ENCODE measurements at places on chromosomes 6 and 20.

DNA sequence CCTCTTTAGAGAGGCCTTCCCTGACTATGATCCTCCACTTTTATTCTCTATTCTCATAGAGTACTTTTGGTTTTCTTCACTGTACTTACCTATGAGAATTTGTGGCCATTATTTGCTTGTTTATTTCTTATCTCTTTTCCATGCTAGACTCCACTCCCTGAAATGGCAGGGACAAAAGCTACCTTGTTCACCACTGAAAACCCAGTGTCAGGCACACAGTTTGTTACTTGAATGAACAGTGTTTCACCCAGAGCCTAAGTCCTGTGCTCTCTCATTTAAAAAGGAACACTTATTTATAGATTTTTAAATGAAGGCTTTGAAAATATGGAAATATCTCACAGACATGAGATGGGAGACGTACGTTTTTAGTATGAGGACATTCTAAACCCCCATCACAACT is 47.7 kb upstream of the ENPP5 start:
- no peak for DNase-seq

- no peak for DNase-seq
These were observed 33.2 kb upstream of the VEGFA start for GRCh38 chr6:43736844-43737243.

DNA sequence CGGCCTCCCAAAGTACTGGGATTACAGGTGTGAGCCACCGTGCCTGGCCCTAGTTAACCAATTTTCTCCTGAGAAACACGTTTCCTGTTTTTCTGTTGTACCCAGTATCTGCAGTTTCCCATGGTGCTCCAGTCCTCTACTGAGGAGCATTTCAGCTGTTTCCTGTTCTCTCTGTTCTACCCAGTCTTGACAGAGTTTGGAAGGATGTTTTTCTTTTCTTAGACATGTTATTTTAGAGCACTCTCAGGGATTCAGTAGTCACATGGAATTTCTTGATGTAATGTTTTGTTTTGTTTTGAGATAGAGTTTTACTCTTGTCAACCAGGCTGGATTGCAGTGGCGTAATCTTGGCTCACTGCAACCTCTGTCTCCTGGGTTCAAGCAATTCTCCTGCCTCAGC is 129.8 kb upstream of the TIAM2 start:
- no peak for DNase-seq

GRCh38 chr20:21219686-21220085 is 83.4 kb upstream of the XRN2 start:
- peak; percentile 33 for DNase-seq

DNA sequence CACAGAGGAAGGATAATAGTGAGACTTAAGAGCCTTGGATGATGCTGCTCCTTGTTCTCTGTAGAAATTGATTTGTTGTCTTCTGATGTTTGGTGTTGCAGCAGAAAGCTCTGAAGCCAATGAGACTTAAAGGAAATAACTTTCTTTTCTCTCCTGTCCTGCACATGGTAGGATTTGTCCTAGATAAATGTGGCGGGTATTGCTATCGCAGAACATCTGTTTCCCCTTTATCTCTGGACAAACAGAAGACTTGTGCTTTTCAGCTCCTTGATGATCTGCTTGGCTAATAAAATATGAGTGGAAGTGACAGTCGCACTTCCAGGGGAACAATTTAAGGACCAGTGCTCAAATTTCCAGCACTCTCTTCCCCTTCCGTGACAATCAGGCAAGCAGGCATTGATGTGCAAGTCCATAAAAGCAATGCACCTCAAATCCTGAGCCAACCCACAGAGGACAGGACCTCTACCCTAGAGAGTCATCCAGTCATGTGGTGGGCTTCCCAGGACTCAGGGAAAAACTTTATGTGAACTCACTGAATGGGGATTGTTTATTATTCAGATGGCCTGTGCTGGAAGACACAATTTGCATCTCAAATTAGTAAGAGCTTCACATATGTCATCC is 9.9 kb upstream of the NCR2 start:
- DNase-seq = peak; percentile 91

GRCh38 chr6:51992876-51993275 is 94.5 kb downstream of the PKHD1 start:
- DNase-seq = no peak

DNA sequence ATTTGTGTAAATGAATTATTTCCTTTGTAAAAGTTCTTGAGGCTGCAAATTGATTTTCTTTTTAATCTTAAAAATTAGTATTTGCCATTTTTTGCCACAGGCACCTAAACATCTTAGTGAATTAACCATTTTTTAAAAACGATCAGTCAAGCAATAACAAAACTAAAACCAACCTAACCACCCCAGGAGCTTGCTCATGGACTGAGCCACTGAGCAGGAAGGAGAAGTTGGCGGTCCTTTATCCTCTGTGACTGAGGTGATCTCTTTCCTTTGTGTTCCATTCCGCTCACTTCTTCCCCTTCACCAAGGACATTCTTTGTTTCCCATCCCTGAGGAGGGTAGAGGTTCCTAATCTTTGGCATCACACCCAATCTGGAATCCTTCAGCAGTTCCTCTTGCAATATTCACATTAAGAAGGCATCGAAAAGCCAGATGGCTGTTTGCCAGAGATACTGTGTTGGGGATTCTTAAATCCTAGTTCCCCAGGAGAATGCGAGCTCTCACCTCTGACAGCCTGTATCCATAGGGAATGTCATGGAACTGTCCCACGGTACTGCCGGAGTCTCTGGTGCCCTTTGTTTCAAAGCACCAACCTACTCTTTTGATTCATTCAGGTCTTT is 30.5 kb downstream of the RPRD1B start:
- no peak for DNase-seq

DNA sequence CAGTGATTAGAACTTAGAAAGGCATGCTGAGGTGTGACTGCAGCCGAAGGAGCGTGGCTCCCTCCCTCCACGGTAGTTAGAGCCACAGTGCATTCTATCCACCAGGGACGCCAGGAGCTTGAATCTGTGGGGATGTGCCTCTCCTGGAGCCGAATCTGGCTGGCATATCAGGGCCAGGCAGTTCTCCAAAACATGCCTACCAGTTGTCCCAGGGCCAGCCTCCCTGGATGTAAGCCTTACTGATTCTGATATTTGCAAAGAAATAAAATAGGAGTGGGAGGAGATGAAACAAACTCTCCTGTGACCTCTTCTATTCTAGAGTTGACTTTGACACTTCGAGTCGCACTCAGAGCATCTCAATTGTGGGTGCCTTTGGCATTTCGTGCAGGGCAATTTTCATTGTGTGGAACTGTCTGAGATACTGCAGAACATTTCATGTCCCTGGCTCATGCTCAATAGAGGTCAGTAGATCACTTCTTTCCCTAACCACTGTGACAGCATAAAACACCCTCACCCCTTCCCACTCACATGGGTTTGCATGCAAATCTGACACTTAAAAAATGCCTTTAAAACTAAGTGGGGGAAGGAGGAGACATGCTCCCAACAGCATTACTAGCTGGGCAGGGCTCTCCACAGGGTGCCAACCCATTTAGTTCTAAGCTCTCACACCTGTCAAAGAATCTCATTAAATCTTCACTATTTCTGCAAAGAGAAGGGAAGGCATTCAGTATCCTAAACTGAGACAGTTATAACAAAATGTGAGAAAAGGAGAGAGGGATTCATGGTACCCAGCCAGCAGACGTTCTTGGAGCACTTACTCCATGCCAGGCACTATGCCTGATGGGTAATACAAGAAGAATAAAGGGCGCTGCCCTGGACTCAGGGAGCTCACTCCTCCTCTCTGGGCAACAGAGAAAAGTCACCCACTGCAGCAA is 378.9 kb downstream of the PREX1 start:
- no peak for DNase-seq

- DNase-seq = no peak
These were observed 20.3 kb downstream of the KCNG1 start for GRCh38 chr20:51002633-51003032.

- no peak for DNase-seq
These were observed 389.5 kb upstream of the MAP3K7 start for GRCh38 chr6:90976341-90976740.

GRCh38 chr6:142624978-142625715 is 319.8 kb downstream of the HIVEP2 start:
- DNase-seq = no peak

DNA sequence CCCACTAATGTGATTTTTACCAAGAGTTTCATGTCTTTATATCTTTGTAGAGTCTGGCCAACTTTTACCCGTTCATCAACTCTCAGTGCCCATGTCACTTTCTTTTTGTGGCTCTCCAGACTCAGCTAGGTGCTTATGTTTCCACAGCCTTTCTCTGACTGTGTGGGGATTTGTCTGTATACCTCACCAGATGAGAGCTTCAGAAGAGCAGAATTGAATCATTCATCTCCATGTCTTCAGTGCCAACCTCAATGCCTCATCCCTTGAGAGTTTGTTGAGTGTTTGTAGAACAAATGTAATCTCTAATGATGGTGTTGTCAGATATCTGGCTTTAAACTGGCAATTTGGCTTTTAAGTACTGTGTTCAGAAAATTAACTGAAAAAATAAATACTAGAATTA is 16.8 kb upstream of the CCN2 start:
- no peak for DNase-seq

DNA sequence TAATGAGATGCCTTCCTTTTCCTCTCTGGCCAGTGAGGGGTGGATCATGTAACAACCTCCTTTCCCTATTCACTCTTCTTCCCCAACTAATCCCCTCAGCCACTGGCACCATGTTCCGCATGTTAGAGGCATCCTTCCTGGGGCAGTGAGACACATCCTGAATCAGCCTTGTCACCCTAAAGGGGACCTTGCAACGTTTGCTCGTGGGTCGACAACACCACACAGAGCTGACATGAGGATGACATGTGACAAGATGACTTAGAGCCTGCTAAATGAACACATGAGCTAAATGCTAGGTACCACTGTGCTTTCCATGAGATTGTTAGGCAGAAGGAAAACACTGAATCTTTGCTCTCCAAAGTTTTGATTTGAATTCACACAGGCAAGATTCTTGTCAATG is 129.2 kb downstream of the ATXN1 start:
- no peak for DNase-seq

DNA sequence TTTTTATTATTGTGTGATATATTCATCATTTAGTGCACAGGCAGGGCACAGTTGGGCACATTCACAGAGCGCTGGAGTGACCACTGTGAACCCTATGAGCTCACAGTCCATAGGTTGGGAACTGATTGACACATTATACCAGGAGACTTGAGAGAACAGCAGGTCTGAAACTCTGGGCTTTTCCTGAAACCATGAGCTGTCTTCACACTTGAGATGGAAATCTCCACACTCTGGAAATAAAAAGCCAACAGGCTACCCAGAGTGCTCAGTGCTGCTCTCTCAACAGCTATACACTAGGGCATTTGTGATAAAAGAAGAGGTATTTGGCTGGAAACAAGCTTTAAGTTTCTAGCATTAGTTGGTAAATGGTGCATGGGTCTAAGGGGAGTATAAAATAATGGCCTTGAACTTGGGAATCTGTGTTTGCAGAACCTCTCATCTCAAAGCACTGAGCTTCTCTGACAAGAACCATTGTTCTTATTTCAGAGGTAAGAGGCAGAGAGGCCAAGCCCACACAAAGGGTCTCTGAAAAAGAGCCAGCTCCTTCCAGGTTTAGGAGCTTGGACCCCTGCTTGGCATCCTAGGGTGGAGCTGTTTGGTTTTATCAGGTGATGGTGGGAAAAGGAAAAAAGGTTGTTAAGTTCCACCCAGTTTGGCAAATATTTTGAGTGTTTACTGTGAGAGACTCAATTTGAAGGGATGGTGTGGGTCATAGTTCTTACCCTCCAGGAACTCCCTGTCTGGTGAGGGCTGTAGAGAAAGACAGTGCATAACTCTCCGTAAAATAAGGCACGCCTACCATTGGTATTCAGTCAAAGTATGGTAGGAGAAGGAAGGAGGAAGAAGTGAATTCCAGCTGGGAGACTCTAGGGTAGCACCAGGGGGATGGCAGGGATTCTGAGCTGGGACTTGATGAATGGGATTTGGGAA is 14.5 kb downstream of the CHMP4B start:
- no peak for DNase-seq

GRCh38 chr6:35829306-35829705 is 24.2 kb downstream of the LHFPL5 start:
- DNase-seq = no peak

DNA sequence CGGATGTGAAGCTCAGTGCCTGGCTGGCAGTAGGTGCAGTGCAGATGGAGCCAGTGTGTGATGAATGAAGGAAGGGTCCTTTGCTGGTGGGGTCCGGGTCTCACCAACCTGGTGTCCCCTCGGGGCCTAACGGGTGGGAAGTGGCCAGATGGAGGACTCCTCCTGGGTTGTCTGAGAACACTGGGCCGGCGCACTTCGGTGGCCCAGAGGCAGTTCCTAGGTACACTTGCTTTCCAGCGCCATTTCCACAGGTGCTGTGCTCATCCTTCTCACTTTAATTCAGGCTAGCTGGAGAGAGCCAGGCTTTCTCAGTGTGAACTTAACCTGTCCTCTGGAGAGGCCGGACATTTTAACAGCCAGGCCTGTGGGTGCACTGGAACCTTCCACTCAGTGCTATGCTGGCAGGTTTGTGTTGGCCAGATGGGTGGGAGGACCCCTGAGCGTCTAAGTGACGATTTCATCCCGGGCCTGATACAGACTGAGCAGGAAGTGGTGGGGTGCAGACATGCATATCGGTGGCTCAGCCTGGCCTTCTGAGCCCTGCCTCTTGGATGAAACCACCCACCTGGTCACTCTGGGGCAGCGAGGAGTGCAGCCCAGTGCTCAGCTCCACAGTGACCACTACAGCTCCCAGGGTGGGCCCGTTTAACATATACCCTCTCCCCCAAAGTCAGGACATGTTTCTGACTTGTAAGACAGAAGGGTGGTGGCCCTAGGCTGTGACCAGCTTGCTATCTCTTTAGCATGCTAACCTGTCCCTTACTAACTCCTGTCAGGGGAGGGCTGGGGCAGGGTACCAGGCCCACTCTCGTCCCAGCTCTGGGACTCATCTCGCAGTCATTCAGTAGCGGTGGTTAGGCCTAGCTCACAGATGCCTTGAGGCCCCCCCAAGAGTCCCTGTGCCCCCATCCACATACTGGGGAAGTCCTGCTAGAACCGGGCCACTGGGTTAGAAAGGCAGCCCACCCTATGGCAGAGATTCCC is 8.2 kb upstream of the PYGB start:
- no peak for DNase-seq

- peak; percentile 89 for DNase-seq
These were observed 28.0 kb upstream of the ZNF217 start for GRCh38 chr20:53621482-53622246.

- DNase-seq = no peak
These were observed 1162.2 kb upstream of the GJE1 start for GRCh38 chr6:140970485-140970884.

- DNase-seq = no peak
These were observed 14.9 kb downstream of the IL17A start for GRCh38 chr6:52201046-52201445.

GRCh38 chr6:72956272-72956671 is 269.0 kb downstream of the KHDC1L start:
- DNase-seq = no peak

DNA sequence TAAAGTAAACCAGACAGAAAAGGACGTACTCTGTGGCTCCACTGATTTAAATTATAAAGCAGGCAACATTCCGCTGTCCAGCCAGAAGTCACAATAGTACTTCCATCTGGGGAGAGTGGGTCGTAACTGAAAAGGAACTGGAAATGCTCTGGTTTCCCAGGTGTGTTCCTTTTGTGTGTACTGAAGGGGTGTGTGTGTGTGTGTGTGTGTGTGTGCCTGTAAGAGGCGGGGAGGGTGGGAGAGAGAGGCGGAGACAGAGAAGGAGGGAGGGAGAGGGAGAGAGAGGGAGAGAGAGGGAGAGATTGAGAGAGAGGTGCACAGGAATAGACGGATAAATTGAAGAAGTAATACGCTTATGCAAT is 178.4 kb upstream of the ZNF184 start:
- no peak for DNase-seq

- no peak for DNase-seq
These were observed 234.0 kb upstream of the RREB1 start for GRCh38 chr6:6873778-6874177.
